ENCODE measurements at places on chromosomes 6 and 20. TPM values are rescaled to one million over a fixed set of nuclear protein-coding genes. Genes with fewer than 3 reads are reported as not detected.

Gene PRL
- total RNA-seq, result not detected

Gene GPLD1
- total RNA-seq, result 26.7 TPM

Gene CGA
- total RNA-seq, result not detected

Gene GPR63
- 10.3 TPM for total RNA-seq

Gene KHDRBS2
- 47.0 TPM for total RNA-seq

Gene GJA1
- 139 TPM for total RNA-seq

Gene BHLHE23
- total RNA-seq, result not detected

Gene AGPAT4
- 66.5 TPM for total RNA-seq

- no peak for DNase-seq
Measured at GRCh38 chr6:137197684-137198645, 21.2 kb downstream of the IFNGR1 start.

- no peak for DNase-seq
Measured at GRCh38 chr6:54525731-54526130, 217.5 kb downstream of the TINAG start.

GRCh38 chr6:154625721-154626120 is 107.5 kb upstream of the SCAF8 start:
- no peak for DNase-seq

DNA sequence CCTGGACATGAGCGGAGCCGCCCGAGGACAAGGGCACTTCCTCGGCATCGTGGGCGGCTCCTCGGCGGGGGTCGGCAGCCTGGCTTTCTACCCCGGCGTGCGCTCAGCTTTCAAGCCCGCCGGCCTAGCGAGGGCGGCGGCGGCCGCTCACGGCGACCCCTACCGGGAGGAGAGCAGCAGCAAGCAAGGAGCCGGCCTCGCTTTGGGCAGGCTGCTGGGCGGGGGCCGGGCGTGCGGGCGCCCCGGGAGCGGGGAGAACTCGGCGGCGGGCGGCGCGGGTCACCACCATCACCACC is 6.7 kb downstream of the PRDM13 start:
- no peak for DNase-seq

GRCh38 chr20:53087037-53087777 is 115.0 kb downstream of the TSHZ2 start:
- no peak for DNase-seq

DNA sequence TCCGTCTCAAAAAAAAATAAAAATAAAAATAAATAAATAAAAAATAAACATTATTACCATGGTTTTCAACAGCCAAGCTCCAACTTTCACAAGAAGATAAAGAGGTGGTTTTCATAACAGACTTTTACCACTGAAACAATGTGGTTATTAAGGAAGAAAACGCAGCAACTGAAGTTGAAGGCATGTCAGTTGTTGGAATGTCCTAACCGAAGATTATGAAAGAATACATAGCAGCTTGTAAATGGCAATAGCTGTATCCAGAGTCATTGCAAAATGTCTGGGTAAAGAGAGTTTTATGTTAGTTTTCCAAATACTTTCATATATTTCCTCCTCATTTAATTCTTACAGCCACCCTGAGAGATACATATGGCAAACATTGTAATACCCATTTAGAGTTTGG is 161.6 kb upstream of the MARCKS start:
- no peak for DNase-seq

- DNase-seq, result no peak
Measured at GRCh38 chr6:96653181-96653580, 90.3 kb downstream of the FHL5 start.

DNA sequence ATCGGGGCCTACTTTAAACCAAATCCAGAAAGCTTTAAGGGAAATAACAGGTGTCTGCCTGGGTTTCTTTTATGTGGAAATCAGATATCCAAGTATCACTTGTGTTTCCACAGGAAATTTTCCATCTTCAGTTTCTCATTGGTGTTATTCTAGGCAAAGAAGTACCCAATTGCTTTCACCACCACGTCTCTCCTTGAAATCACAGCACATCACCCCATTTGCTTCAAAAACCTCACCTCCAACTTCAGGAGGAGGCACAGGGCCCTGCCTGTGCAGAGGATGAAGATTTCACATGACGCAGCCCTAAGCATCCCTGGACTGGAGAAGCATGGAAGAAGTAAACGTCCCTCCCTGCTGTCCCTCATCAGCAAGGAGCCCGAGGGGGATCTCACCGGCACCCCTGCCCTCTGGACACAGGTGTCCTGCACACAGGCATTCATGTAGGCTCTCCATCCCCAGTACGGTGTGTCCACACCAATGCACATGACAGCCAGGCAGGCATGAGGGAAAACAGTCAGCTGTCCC is 182.3 kb downstream of the TBXT start:
- DNase-seq, result no peak

DNA sequence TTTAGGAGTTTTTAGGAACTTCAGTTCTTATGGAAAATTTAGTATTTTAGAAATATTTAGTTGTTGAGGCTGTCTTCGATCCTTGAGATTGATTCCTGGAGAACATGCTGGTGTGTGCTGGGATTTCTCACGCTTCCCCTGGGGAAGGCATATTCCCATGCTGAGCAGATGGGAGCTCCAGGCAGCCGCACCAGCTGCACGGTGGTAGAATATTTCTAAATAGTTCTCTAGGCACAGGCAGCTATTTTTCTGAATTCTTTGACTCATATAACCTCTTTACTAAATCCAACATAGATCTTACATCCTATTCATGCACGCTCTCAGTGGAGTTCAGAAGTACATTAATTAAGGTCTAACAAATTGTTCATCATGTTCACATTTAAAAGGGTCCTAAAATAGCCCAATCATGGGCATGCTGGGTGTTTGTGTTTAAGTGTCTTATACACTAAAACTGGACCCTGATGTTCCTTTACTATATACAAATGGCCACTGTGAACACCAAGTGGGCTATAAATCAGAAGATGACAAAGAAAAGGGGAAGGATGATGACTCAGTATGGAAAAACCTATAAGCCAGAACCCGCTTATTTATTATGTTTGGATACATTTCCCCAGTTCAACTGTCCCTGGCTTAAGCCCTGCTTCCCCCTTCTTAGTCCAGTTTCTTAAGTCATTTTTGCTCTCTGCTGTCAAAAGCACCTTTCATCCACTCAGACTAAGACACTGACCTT is 138.5 kb downstream of the UST start:
- no peak for DNase-seq
